ENCODE measurements at places on chromosomes 13 and 19.

DNA sequence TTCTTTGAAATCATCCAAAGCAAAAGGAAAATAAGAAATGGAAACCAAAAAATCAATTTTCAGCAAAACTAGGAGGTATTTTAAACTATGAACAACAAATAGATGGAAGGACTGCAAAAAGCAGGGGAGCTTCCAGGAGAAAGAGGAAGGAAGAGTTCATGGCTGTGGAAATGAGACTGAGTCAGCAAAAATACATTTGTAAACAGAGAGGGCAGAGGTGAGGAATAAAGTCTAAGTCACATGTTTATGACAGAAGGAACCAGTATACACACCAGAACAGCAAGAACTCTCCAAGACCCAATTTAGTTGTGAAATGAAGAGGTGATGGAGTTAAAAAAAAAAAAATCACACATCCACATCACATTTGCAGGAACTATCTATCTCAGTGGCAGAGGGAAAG lies 69.6 kb downstream of the RNASEH2B start:
- no peak for DNase-seq

DNA sequence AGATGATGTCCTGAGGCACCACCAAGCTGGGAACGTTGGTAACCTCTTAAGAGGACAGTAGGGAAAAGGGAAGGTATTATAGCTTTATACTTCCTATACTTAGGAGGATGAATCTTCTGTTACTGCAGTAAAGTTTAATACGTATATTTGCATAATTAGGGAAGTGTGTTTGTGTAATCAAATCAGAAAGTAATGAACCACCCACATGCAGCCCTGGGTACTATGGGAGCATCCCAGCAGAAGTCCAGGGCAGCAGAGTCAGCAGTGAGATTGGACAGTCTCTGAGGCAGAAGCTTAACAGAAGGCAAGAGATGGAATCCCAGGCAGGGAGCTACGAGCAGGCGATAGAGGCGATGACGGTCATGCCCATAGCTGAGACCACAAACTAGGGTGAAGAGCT lies 12.5 kb downstream of the SAFB start:
- no peak for DNase-seq

DNA sequence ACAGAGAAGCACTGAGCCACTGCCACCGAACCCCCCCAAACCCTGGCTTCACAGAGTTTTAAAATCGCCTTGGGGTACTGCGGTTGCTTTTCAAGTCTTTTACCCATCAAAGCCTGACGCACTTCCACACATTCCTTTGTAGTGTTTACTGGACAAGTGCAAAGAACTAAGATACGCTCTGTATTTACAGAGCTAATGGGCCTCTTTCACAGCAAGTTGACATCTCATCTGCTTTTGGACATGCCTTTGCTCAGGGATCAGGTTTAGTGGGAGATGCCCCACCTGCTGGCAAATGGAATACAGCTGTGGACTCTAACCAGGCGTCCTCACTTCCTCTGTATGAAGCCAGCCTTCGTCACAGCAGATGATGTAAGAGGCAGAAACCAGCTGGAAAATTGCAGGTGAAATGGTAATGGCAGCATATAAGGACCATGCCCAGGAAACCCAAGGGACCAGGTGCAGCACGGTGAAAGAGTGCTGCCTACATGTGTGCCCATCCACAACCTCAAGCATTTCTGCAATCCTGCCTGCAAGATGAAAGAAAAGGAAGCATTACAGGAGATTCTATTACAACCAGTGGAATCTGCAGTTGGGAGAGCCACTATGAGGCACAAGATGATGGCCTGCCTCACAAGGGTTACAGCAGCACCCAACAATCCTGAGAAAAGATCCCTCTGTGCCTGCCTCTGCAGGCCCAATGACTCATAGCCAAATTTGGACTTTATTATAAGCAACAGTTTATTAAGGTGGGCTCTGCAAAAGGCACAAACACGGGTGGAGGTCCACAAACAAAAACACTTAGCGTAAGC lies 34.7 kb downstream of the BRD4 start:
- peak; percentile 49 for DNase-seq

GRCh38 chr19:2865334-2866100 lies 1.6 kb upstream of the ZNF556 start:
- no peak for DNase-seq

- DNase-seq = no peak
Observed at GRCh38 chr19:4653793-4654436, 14.6 kb downstream of the TNFAIP8L1 start.

GRCh38 chr13:31018511-31018910 lies 86.1 kb downstream of the TEX26 start:
- DNase-seq = no peak

DNA sequence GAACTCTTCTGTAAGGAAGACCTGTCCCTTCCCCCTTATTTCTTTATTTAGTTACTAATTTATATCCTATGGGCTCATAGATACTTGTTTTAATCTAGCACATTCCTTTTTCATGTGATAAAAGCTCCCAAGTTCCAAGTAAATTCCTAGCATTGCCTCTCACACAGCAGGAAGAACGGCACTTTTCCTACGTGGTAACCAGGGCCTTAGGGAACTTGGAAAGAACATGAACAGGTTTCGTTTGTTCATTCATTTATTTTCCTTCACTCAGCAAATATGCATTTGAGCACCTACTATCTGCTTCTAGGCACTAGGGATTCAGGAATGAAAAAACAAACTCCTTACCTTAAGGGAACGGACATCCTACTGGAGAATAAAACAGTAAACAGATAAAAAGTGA lies 125.1 kb downstream of the SIPA1L3 start:
- no peak for DNase-seq

DNA sequence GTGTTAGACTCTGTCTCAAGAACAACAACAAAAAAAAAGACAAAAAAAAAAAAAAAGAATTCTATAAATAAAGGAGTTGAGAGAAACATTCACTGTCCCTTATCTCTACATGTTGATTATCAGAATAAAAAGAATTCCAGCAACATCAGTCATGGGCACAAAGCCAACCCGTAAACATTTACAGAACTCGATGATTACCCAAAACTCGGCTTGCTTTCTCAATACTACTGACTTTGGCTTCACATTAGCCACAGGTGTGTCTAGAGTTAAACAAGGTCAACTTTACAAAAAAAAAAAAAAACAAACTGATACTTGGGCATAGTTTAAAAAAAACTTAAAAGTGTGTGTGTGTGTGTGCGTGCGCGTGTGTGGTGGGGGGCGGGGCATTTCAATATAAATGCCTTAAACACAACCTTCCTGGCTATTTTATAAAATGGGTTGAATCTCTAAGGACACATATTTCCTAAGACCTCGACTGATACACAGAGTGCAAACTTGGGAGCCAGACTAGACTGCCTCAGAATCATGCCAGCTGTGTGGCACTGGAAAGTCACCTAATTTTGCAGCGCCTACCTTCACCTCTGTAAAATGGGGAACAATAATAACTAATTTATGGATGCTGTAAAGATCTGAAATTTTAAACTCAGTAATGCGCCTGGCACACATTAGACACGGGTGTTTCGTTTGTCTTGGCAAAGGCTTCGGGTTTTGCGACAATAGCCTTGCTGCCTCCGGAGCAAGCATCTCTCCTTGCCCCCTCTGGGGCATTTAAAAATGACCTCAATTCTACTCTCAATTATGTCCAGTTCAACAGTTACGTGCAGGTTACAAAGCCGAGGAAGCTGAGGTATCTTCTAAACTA lies 922 bp downstream of the EBPL start:
- no peak for DNase-seq

DNA sequence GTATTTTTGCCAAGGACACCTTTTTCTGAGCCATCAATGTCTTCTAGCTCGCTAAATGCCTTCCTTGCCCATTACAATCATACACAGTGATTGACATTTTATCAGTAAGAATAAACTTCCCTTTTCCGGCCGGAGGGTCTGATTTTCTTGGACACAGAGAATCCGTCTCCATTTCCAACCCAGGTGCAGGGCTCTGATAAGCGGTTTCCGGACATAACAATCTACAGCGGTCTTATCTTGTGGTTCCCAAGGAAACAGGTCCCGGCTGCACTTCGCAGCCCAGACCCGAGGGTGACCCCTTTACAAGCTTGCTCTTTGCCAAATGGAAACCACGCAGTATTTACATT lies 5.1 kb upstream of the ZNF77 start:
- DNase-seq = no peak

- DNase-seq = no peak
Observed at GRCh38 chr13:26601669-26602068, 44.2 kb downstream of the WASF3 start.

DNA sequence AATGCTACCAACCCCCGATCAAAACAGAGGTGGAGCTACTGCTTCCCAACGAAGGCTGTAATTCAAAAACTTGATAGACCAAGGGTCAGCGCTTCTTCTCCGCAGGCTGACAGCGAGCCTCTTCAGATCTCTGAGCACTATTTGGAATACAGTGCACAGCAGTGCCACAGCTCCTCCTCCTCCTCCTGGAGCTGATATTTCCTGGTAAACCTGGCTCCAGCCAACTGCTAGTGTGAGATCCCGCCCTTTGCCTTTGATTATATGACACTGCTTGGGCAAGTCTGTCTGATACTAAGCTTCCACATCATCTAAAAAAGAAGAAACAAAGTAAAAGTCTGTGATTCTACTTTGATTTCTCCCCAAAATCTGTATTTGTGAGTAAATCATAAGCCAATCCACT lies 710.5 kb downstream of the DACH1 start:
- DNase-seq = no peak

- DNase-seq = no peak
Observed at GRCh38 chr13:103883698-103884097, 817.5 kb upstream of the SLC10A2 start.

DNA sequence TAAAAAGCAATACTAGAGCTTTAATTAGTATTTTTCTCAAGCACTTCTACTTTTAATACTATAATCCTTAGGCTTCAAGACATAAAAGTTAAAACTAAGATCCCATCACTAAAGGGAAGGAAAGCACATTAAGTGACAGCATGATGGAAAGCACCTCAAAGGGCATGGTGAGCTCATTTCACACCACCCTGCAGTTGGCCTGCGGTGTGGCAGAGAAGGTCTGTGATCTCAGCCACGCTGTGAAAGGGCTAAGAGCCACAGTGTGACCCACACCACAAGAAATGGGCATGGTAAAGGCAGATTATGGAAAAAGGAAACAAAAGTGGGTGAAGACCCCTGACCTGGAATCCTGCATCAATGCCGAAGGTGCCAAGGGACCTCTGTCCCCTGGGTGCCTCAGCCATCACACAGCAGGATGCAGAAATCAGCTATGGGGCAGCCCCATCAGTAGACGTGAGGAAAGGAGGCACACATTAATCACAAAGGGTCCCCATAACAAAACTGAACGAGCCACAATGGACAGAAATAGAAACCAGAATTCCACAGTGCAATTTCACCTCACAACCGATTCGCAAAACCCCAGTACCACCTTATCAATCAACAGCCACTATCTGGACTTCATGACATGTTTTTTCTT lies 33.6 kb downstream of the TUBGCP3 start:
- no peak for DNase-seq

- DNase-seq = no peak
Observed at GRCh38 chr13:98803111-98803561, 50.7 kb upstream of the SLC15A1 start.

DNA sequence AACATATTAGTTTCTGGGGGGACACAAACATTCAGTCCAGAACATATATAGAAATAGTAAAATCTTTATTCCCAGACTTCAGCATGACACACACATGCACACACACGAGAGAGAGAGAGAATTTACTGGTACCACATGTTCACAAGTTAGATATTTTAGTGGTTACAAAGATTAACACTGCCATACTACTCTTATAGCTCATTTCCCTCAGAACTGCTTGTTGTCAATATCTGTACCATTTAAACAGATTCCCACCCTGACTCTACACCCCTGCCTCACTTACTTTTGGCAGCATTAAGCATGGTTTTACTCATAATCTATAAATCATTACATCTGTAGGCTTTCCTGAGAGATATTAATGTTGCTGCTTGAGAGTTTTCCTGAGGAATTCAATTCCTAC lies 524.7 kb upstream of the HTR2A start:
- no peak for DNase-seq

- peak; percentile 23 for DNase-seq
Observed at GRCh38 chr13:74573654-74574053, 439.4 kb upstream of the KLF12 start.

DNA sequence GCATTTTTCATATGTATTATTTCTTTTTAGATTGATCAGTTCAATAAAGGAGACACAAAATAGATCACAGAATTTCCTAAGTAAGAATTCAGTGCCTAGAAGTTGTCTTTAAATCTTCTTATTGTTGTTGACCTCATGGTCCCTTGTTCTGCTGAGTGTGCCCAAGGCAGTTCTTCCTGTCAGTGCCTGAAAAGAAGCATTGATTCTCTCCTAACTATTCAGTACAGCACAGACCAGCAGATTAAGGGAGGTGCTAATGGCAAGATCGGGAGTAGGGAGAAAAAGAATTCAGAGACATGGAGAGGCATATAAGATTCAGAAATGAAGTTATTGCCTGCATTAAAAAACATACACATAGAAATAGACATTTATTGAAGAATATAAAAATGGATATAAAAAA lies 180.5 kb upstream of the PCDH9 start:
- DNase-seq = no peak

GRCh38 chr13:25602176-25602575 lies 230.4 kb downstream of the ATP8A2 start:
- no peak for DNase-seq

- no peak for DNase-seq
Observed at GRCh38 chr19:566403-566802, 6.0 kb upstream of the BSG start.

GRCh38 chr19:4660993-4661392 lies 9.1 kb downstream of the MYDGF start:
- DNase-seq = no peak

GRCh38 chr13:108700422-108701170 lies 71.2 kb downstream of the MYO16 start:
- no peak for DNase-seq

DNA sequence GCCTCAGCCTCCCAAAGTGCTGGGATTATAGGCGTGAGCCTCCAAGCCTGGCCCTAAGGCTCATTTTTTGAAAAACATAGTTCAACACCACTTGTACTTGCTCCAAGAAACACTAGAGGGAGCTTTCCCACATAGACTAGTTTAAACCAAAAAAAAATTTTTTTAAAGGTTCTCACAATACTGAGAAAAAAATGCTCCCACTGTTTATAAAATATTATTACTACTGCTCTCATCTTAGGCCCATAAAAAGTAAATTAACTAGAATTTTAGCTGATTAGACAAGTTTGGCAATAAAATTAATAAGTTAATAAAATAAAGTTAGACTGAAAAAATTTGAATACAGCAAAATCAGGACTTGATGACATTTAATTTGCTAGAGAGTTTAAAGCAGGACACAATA lies 109.5 kb downstream of the TBC1D4 start:
- DNase-seq = peak; percentile 54

GRCh38 chr13:57653229-57653989 lies 21.9 kb downstream of the PCDH17 start:
- no peak for DNase-seq

- no peak for DNase-seq
Observed at GRCh38 chr13:38707460-38707859, 20.6 kb downstream of the FREM2 start.

DNA sequence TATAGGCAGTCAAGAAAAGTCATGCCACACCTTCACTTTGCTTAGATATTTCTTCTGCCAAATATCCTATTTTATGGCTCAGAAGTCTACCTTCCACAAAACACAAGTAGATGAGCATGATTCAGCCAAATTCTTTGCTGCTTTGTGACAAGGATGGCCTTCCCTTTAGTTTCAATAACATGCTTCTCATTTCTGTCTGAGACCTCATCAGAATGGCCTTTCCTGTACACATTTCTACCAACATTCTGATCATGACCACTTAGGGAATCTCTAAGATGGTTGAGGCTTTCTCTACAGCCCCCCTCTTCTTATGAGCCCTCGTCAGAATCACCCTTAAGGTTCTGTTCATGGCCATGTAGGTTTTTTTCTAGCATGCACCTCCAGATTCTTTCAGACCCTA lies 96.2 kb downstream of the COL4A2 start:
- no peak for DNase-seq

Measured in NCI-H345 (cell line).